ENCODE measurements at places on chromosomes 6 and 20.

GRCh38 chr6:120260636-120261035, 911.1 kb upstream of the MAN1A1 start:
- no peak for DNase-seq

DNA sequence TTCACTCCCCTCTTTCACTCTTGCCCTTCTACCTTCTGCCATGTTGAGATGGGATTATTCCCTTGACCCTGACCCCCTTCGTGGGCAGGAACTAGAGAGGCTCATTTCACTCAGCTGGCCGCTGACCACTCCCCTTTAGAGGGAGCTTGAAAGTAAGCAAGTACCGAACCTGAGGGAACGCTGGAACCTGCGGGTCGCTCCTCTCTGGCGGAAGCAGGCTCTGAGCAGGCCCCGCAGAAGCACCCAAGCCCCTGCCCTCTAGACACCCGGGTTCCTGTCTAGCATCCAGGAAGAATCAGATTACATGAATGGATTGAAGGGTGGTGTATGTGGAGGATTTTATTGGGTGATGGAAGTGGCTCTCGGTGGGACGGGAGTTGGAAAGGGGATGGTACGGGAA, 11.9 kb upstream of the MYCT1 start:
- no peak for DNase-seq

GRCh38 chr20:458776-459175, 3.6 kb downstream of the TBC1D20 start:
- DNase-seq = no peak

- DNase-seq = no peak
Observed at GRCh38 chr6:137095651-137096238, 51.0 kb upstream of the IL20RA start.

GRCh38 chr6:166934174-166934573, 22.2 kb downstream of the RNASET2 start:
- no peak for DNase-seq

- DNase-seq = no peak
Observed at GRCh38 chr6:132218059-132218696, 183.1 kb downstream of the MOXD1 start.

DNA sequence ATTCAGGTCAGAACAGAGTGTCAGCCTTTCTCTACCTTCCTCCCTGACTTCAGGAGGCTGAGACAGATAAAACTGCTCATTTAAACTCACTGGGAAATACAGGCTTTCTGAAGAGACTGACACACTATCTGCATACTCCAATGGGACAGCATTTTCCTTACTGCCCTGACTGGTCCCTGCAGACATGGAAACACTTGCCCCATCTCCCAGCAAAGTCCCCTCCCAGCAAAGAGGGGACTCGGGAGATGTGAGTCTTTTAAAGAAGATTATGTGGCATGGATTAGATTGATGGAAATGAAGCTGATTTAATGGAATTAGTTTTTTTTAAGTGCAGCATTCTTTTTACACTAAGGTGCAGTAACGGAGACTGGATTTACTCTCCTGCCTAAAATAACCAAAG, 90.8 kb downstream of the CFAP61 start:
- DNase-seq = no peak

GRCh38 chr6:157790548-157791160, 32.4 kb upstream of the SNX9 start:
- DNase-seq = no peak

DNA sequence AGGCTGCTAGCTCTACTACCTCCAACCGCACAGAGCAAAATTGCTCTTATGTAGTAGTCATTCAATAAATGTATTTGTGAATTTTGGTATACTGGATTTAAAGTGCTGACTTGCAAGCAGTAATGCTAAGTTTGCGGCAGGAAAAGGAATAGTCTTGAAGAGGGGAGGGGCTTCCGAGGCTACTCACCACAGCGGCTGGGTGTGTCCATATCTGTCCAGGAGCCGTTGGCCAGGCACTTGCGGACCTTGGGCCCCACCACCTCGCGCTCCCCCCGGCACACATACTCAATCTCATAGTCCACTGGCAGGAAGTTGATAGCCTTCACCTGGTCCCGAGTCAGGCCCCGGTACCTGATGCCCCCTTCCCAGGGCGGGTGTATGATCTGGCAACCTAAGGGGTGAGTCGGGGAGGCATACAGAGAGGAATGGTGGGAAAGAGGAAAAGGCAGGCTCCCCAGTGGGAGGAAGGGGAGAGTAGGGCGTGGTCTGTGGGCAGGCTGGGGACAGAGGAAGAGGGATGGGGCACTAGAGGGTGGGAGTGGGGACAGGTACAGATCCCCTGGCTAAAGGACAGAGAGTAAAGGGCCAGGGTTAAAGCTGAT, 1.7 kb downstream of the GABBR1 start:
- no peak for DNase-seq

GRCh38 chr6:116102873-116103272, 2.2 kb downstream of the NT5DC1 start:
- no peak for DNase-seq

- DNase-seq = no peak
Observed at GRCh38 chr20:6057691-6058090, 3.8 kb upstream of the LRRN4 start.

DNA sequence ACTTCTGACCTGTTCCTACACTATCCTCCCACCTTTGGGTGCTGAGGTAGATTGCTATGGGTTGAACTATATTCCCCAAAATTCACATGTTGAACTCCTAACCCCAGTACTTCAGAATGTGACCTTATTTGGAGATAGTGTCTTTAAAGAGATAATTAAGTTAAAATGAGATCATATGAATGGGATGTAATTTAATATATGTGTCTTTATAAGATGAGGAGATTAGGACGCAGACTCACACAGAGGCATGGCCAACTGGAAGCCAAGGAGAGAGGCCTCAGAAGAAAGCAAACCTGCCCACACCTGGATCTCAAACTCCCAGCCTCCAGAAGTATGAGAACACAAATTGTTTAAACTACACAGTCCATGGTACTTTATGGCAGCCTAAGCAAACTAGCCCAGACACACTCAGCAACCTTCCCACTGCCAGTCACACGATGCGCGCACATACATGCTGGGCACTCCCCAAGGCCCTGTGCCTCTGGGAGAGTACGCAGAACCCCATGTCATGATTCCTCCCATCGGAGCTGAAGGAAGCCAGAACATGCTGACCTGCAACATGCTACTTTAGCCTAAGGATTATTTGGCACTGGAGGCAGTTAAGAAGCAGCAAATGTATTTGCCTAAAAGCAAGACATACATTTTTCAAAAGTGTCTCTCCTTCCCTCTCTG, 8.9 kb upstream of the SLC22A1 start:
- no peak for DNase-seq

- no peak for DNase-seq
Observed at GRCh38 chr6:149154261-149154821, 163.2 kb upstream of the TAB2 start.

- DNase-seq = no peak
Observed at GRCh38 chr6:104955491-104955890, 1.4 kb upstream of the LIN28B start.

GRCh38 chr6:137731600-137731959, 135.5 kb upstream of the TNFAIP3 start:
- DNase-seq = no peak

- no peak for DNase-seq
Observed at GRCh38 chr6:97138581-97138980, 144.4 kb downstream of the MMS22L start.

DNA sequence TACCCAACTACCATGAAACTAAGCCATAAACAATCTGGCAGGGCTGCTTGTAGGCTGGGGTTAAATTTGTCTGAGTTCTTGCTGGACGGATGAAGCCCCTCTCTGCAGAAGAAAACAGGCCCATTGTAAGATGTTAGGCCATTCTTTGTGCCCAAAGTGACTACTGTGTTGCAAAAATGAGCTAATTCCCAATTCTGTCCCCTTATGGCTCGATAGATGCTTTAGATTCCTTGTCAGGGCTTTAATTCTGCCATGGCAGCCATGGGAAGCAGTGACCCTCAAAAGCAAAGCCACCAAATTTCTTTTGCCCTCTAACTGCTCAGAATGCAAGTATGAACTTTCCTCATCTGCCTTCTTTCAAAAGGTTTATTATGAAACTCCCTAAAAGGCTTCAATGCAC, 45.2 kb downstream of the LAMA4 start:
- DNase-seq = no peak

- DNase-seq = no peak
Observed at GRCh38 chr6:108591040-108591816, 30.5 kb downstream of the FOXO3 start.

- DNase-seq = no peak
Observed at GRCh38 chr6:164087870-164088269, 673.4 kb downstream of the QKI start.

DNA sequence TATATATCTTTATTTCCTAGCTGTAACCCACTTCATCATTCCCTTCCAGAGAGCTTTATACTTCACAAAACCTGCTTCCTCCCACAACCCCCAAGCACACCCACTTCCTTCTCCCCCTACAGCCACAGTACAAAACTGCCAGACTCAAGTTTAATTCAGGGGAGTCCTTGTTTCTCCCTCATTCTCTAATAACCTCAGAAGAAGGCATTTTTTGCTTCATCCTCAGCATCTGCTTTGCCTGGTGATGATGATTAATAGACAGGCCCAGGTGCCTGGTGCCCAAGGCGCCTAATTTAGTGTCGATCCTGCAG, 414.3 kb downstream of the KIF16B start:
- DNase-seq = no peak

DNA sequence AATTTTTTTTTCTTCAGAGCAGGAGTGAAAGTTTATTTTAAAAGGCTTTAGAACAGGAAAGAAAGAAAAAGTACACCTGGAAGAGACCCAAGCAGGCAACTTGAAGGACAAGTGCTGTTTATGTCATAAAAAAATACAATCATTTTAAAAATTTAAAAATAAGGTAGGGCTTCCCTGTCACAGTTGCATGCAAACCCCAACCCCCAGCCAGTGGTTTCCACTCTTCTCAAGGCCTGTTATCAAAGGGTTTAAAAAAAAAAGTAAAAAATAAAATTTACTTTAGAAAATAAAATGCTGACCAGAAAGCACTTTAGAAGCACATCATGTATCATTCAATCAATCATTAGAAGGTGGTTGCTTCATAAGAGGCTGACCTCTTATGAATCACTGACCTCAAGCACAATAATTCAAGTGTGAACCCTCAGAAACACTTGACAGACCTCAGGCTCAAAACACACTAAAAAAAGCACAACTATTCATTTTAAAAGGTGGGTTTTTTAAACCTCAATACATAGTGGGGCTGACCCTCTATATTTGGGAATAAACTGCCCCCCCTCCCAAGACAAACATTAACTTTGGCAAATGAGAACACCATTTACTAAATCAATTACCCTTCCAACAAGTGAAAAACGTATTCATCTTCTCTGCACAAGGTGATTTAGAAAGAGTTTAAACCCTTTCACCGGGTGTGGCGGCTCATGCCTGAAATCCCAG, 15.6 kb downstream of the ILRUN start:
- no peak for DNase-seq

DNA sequence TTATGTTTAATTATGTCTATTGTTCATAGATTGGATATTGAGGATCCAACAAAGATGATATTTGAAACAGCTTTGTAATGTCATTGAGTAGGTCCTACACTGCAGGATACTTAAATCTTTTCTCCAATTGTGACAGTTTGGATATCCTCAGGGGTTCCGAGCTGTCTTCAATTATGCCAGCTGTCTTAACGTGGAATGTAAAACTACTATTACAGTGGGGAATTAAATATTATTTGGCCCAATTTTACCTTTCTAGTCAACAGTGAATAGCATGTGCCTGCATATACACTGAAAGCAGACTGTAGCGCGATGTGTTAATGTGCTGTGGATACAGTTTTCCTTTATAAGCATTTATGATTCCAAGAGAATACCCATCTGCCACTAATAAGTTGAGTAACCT, 156.9 kb downstream of the GRIK2 start:
- DNase-seq = no peak

GRCh38 chr6:118768904-118769325, 117.5 kb upstream of the CEP85L start:
- DNase-seq = no peak

DNA sequence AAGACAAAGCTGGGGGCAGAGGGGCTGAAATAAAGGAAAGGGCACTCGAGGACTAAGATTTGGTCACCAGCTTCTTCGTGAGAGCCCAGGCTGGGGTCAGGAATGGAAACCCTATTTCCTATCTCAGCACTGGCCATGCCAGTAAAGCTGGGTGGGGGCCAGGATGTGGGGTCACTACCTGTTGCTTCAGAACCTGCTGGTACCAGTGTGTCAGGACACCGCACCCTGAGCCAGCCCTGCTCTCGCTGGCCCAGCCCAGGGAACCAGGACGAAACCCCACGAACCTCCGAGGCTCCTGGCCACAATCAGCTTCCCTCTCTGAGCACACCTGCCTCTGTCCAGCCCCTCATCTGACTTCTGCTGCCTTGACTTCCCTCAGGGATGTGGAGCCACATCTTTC, 2.1 kb downstream of the CDSN start:
- DNase-seq = no peak

GRCh38 chr20:20085812-20086211, 33.5 kb downstream of the CFAP61 start:
- no peak for DNase-seq

GRCh38 chr20:49858076-49858585, 45.5 kb downstream of the SLC9A8 start:
- DNase-seq = no peak

DNA sequence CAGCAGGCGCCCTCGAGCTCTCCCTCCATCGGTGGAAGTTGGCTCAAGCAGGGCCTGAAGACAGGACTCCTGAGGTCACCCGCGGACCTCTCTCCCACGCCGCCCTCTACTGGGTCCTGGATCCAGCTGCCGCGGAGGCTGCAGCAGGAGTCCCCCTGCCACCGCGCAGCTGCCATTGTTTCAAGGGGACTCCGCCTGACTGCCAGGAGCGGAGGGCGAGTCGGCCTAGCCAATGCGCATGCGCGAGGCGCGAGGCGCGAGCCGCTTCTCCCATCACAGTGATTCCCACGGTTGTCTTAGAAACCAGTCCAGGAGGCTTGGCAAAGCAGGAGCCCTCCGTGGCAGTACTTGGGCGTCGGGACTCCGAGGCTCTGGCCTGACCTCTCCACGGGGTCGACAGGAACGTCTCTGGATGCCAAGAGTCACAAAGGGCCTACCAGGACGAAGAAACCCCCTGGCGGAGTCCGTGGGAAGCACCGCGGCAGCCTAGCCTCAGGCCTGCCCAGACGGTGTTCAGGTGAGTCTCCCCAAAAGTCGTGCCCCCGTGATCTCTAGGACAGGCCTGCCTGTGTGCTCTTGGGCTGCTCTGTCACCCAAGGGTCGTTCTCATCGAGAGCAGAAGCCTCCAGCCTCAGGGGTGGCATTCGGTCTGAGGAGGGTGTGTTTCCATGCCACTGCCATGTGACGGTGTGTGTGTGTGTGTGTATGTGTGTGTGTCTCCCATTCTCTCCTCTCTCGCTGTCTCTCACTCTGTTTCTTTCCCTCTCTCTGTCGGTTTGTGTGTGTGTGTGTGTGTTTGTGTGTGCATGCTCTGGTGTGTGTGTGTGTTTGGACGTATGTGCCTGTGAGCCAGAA, 290.6 kb upstream of the ZNF337 start:
- DNase-seq = no peak

GRCh38 chr6:111200350-111201243, 113.3 kb downstream of the SLC16A10 start:
- no peak for DNase-seq

GRCh38 chr20:44714701-44715498, at the start of gene CCN5:
Gene CCN5, plus strand, starts transcription at chr20:44715369. Its CDS starts 22 bp downstream, at chr20:44715391.
- no peak for DNase-seq
